Stimulated activated naive CD8-positive, alpha-beta T cell treated with anti-CD3 and anti-CD28 coated beads, Interleukin-15, Interleukin-2, amounts not matched to agents 100 U/mL and 50 U/mL, for 24 hours (primary cell): ENCODE measurements at places on chromosomes 6 and 20.

DNA sequence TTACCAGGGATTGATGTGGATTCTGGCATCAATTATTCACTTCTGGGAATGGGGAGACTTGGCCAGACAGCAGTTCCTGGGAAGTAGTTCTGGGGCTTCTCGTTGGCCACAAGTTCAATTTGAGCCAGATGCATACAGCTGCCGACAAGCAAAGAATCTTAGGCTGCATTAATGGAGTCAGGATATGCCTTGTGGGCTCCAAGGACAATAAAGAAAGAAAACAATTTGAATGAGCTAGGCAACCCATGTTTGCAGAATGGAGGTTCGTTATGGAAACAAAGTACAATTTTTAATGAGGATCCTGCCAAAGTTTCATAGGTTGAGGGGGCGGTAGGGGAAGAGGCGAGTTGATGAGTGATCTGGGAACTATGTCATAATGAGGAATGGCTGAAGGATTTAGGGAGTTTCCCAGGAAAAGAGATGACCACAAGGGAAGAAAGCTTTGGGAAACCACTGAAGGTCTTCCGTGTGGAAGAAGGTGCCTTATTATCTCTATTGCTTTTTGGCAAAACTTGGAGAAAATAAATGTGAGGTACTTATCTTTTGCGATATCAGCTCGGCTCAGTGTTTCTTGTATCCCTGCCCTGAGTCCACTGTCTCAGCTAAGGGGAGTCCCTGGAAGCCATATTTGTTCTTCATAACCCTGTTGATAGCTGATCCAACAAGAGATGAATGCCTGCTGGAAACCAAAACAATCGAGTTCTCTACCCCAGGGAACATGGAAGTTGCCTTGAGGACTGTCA lies 181.0 kb upstream of the ZNF217 start:
- DNase-seq, result no peak

DNA sequence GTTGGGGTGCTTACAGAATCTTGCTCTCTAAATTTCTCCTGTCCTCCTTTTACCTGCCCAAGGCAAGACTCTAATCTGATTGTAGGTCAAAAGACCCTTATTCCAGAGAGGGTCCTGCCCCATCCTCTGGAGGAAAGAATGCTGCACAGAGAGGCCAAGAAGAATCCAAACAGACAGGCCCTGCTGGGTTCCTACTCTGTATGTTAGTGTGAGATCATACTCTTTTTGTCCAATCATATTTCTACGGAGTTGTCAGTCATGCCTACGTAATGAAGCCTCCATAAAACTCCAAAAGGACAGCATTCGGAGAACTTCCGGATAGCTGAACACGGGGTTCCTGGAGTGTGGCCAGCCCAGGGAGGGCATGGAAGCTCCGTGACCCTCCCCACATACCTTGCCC lies 50.5 kb downstream of the VEGFA start:
- DNase-seq, result no peak

DNA sequence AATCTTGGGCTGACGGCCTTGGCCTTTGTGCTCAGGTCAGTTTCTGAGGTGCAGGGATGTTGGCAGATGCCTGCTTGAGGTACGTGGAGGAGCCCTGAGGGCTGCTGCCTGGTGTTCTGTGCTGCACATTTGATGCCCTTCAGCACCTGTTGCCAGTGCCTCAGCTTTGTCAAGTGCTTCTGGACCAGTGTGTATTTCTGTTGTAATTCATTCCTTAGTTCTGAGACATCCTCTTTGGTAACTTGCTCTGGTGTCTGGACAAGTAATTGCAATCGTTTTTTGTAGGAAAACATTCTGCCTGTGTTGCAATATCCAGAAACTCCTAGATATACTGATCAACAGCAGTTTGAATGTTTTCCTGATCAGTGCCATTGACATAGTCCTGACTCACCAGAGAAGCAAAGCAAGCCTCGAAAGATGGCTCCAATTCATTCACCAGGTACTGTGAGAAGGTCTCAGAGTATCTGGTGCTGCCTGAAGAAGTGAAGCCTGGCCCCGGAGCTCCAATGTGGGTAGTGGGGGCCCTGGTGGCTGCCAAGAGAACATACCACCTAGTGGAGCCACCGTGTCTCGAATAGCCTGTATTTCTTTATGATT lies 26.7 kb downstream of the ZNF337 start:
- no peak for DNase-seq

- no peak for DNase-seq
Measured at GRCh38 chr20:20373091-20373571, 5.2 kb downstream of the INSM1 start.

DNA sequence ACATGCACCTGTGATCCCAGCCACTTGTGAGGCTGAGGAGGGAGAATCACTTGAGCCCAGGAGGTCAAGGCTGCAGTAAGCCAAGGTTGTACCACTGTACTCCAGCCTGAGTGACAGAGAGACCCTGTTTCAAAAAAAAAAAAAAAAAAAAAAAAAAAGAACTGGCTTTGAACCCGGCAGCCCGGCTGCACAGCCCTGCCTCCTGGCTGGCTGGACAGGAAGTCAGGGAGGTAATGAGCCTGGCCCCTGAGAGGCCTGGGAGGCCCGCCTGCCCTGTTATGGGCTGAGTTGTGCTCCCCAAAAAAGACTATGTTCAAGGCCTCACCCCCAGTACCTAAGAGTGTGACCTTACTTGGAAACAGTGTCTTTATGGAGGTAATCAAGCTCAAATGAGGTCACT lies 65.6 kb downstream of the ABHD12 start:
- no peak for DNase-seq

GRCh38 chr6:110558575-110558974 lies 82.2 kb upstream of the SLC22A16 start:
- no peak for DNase-seq

DNA sequence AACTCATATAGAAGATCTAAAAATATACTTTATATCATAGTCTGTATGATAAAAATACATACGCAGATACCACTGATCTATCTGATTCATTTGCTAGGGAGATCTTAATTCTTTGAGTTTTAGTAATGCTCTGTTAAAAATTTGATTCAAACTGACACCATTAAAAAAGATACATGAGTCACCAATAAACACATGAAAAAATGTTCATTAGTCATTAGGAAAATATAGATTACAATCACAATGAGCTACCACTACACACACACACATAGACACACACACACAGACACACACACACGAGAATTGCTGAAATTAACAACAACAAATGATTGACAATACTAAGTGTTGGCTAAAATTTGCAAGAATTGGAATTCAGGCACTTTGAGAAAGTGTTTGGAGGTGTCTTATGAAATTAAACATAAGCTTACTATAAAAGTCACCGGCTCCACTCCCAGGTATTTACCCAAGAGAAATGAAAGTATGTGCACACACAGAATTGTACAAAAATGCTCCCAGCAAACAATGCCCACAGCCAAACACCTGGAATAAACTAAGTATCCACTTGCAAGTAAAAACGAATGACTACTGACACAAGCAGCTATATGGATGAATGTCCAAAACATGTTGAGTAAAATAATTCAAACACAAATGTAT lies 117.7 kb upstream of the GGTLC1 start:
- DNase-seq, result no peak

DNA sequence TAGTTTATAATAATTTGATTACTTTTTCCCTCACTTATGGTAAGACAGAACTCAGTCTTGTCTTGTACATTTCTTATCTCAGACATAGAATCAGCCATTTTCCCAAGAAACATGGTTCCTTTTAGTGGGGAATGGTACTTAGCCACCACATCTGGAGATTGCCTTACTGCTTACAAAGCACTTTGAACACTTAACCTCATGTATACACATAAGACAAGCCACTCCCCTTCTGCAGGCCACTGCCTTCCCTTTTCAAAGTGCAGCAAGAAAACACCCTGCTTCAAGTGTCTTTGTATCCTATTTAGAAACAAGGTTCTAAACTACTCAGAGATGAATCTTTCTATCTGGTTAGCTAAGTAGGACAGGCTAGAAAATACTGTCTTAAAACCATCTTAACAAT lies 159.2 kb downstream of the UBE3D start:
- DNase-seq, result no peak

GRCh38 chr6:37538107-37538506 lies 38.4 kb upstream of the CCDC167 start:
- DNase-seq, result no peak

- DNase-seq, result no peak
Measured at GRCh38 chr6:837380-837779, 144.4 kb upstream of the EXOC2 start.

DNA sequence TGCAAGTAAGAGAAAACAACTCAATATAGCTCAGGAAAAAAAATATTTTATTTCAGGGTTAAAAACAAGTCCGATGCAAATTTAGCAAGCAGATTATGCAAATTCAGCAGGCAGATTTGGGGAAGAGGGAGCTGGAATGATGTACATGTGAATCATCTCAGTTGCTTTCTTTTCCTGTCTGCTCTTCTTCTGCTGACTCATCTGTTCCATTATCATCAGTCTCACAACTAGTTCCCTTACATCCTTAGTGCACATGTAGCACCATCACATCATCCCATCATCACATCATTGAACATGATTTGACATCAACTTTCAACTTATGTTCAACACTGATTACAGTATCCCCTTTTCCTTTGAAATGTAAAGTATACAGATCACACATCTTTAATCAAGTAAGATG lies 11.5 kb upstream of the DEFB113 start:
- no peak for DNase-seq

DNA sequence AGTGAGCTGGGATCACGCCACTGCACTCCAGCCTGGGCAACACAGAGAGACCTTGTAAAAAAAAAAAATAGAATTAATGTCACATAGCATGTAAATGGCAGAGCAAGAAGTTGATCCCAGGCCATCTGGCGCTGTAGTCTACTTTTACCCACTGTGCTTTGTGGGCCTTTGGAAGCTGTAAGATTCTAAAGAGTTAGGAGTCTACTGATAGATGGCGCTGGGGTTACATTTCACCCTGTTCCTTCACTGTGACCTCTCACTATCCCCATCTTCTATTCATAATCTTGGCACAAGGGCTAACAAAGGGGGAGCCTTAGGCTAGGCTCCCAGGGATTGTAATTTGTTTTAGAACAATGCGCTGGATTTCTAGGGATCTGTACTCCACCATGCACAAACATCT lies 24.4 kb downstream of the SIRPD start:
- DNase-seq, result no peak

DNA sequence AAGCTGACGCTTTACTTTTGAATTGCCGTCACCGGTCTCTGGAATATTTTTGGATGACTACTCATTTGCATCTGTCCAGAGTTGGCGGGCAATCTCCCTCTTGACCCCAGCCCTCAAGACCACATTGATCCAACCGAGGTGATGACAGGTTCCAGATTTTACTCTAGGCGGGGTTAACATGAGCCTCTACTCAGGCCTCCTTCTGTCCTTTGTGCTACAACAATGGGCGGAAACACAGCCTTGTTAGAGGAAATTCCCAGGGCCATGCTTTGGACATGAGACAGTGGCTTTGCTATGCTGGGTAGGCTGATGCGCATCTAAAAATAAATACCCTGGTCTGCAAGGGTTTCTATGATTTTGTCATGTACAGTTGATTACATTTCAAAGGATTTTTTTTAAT lies 27.0 kb upstream of the ADGRF5 start:
- no peak for DNase-seq

DNA sequence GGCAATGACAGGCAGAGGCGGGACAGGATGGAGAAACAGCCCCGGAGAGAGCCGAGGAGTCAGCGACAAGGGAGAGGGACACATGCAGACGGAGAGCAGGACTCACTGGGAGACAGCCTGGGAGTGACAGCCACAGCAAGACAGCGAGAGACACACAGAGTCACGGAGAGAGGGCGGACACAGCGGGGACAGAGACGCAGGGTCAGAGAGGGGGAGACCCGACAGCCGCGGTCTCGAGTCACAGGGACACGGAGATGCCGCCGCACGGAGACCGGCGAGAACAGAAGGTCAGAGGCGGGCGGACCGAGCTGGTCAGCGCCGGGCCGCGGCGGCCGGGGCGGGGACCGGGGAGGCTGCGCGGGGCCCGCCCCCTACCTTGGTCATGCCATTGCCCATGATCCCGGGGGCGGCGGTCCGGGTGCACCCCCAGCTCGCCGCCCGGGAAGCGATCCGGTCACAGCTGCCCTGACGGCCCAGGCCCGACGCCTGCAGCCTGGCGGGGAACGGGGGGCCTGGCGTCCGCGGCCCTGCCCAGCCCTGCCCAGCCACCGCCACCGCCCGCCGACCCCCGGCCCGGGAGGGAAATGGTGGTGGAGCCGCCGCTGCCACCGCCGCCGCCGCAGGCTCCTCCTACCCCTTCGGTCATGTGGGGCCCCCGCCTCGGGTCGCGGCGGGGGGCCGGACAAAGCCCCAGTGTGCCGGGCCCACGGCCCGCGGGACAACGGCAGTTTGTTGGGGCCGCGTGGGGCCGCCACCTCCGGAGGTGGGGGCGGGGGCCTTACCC lies at the start of the genes DUSP15 and TTLL9:
DUSP15 (minus strand) TSS at position 586 of the 784 bp plus-strand sequence; CDS start at position 396, 190 bp downstream.
TTLL9 (plus strand) TSS at position 693 of the 784 bp plus-strand sequence. CDS start 493 bp downstream, outside the sequence.
- DNase-seq, result peak; percentile 14

DNA sequence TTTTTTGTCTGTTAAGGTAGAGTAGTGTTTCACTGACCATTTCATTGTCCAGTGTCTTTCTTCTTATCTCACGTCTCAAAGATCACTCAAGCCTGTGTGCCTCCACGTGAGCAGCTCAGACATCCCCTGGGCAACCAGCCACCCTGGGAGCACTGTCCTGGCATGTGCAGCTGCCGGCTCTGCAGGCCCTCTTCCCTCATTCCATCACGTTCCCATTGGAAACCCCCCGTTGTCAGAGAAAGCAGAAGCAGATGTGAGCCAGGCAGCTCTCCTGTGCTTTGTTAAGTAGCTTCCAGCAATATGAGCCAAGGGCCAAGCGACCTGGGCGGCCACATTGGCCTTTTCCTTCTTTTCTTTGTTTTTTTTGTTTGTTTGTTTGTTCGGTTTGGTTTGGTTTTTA lies 233.2 kb upstream of the SYNDIG1 start:
- DNase-seq, result no peak

GRCh38 chr6:99136488-99136887 lies 188.7 kb upstream of the FBXL4 start:
- DNase-seq, result no peak
